Small intestine (tissue), 16 donors: ENCODE measurements at places on chromosomes 6 and 20.

- no peak overlapping the region for H3K4me3 ChIP-seq
- DNase-seq, result no peak
- no peak overlapping the region for H3K27ac ChIP-seq
- H3K4me1 ChIP-seq, result no peaks in the 10 kb centered on the region
Observed at GRCh38 chr20:24877652-24878051, 71.4 kb upstream of the CST7 start.

- H3K4me3 ChIP-seq, result no peak overlapping the region
- no peak for DNase-seq
- no peaks in the 10 kb centered on the region for H3K36me3 ChIP-seq
- no peak overlapping the region for H3K27ac ChIP-seq
- H3K4me1 ChIP-seq, result no peaks in the 10 kb centered on the region
- H3K27me3 ChIP-seq, result peaks cover 43% of the 10 kb centered on the region
Observed at GRCh38 chr20:64102647-64103354, 4.6 kb downstream of the NPBWR2 start.

GRCh38 chr6:118856301-118856700, 37.7 kb upstream of the ASF1A start:
- H3K27me3 ChIP-seq, result no peaks in the 10 kb centered on the region
- no peak for DNase-seq
- H3K4me1 ChIP-seq, result no peaks in the 10 kb centered on the region
- no peak overlapping the region for H3K27ac ChIP-seq
- H3K36me3 ChIP-seq, result peaks cover 8% of the 10 kb centered on the region
- H3K4me3 ChIP-seq, result no peak overlapping the region

GRCh38 chr20:17916433-17916891, 52.1 kb downstream of the SNX5 start:
- no peak overlapping the region for H3K4me3 ChIP-seq
- H3K27ac ChIP-seq, result no peak overlapping the region
- no peak for DNase-seq

GRCh38 chr20:32149566-32150170, 40.2 kb downstream of the TM9SF4 start:
- DNase-seq, result no peak
- H3K36me3 ChIP-seq, result peaks cover 83% of the 10 kb centered on the region
- H3K4me3 ChIP-seq, result no peak overlapping the region
- peaks cover 2% of the 10 kb centered on the region for H3K4me1 ChIP-seq
- no peak overlapping the region for H3K27ac ChIP-seq

- H3K4me3 ChIP-seq, result no peak overlapping the region
- no peaks in the 10 kb centered on the region for H3K4me1 ChIP-seq
- H3K27ac ChIP-seq, result no peak overlapping the region
Observed at GRCh38 chr20:5770231-5770986, 20.2 kb downstream of the SHLD1 start.

DNA sequence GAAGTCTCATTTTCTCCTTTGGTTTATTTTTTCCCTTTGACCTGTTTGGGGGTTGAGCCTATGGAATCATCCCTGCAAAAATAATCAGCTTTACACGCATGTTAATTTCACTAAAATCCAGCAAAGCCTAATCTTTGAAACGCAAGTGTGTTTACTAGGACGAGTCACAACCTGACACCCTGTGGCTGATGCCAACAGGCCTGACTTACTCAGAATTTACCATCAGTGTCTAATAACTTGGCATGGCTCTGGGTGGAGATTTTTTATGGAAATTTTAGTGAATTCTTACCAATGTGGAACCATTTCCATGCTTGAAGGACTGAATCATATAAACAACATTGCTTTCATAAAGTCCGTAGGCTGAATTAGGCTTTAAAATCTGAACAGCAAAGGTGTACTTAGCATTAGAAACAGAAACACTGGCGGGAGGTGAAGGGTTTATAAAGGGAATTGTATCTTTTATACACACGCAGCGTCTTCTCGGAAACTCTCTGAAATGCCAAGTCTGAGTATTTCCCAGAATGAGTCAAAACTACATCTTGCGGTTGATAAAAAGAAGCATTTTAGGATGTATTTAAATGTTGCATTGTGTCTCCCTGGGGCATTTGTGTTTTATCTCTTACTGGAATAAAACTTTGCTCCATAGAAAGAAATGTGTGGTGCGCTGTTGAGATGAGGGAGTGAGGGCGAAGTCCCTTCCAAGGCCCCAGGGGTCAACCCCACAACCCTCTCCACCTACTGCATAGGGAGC, 81.2 kb downstream of the DACT2 start:
- peaks cover 15% of the 10 kb centered on the region for H3K4me1 ChIP-seq
- H3K27ac ChIP-seq, result no peak overlapping the region
- H3K4me3 ChIP-seq, result no peak overlapping the region
- no peaks in the 10 kb centered on the region for H3K36me3 ChIP-seq
- DNase-seq, result no peak

DNA sequence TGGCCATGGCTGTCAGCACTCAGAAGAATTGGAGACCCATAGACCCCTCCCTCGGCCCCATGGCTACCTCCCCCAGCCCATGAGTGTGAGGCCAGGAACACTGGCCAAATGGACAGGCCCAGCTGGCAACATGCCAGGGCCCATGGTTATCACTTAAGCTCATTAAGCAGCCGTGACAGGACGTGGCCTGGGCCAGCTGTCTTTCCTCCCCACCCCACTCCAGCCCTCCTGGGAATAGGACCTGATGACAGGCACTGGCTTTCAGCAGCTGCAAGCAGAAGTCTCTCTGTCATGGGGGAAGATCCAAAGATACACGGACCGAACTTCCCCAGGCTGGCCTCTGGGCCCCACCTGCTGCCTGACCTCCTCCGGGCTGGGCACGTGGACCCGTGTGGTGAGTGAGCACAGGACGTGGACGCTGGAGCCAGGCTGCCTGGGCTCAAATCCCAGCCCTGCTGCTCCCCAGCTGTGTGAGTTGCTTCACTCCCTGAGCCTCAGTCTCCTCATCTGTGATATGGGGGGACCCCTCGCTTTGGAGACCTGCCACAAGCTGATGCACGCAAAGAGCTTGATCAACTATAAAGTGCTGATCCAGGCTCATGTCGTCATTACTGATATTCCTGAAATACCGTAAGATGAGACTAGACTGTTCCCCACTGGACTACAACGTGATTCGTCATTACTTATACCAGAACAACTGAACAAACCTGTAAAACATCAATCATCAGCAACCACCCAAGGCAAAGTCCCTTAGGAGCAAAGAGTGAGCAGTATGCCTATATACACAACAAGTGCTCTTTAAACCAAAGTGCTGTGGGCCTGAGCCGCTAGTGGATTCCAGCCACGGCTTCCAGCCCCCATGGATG, 22.0 kb upstream of the VSTM2L start:
- peak overlapping the region; percentile 72 for H3K27ac ChIP-seq
- peaks cover 31% of the 10 kb centered on the region for H3K4me1 ChIP-seq
- H3K27me3 ChIP-seq, result no peaks in the 10 kb centered on the region
- no peaks in the 10 kb centered on the region for H3K36me3 ChIP-seq
- H3K4me3 ChIP-seq, result no peak overlapping the region
- DNase-seq, result peak; percentile 51

GRCh38 chr6:9252799-9253198, 817.5 kb upstream of the SLC35B3 start:
- H3K4me1 ChIP-seq, result no peaks in the 10 kb centered on the region
- H3K4me3 ChIP-seq, result no peak overlapping the region
- no peak for DNase-seq
- H3K27ac ChIP-seq, result no peak overlapping the region

DNA sequence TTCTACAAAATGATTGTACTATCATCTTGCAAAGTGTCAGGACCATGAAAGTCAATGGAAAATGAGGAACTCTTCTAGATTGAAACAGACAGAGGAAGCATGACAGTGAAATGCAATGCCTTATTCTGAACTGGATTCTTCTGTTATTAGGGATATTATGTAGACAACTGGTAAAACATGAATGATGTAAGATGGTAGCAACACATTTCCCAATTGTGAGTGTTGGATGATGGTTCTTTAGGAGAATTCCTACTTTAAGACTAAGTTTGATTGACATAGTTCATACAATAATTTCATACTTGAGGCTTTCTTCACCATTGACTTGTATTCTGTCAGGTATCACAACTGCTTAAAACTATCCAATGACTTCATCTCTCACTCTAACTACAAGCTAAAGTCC, 4.5 kb downstream of the UBE3D start:
- H3K27ac ChIP-seq, result no peak overlapping the region
- H3K4me3 ChIP-seq, result no peak overlapping the region

- H3K4me3 ChIP-seq, result no peak overlapping the region
- no peaks in the 10 kb centered on the region for H3K4me1 ChIP-seq
- H3K27me3 ChIP-seq, result no peaks in the 10 kb centered on the region
- DNase-seq, result no peak
- no peaks in the 10 kb centered on the region for H3K36me3 ChIP-seq
Observed at GRCh38 chr6:115969930-115970273, 90.8 kb downstream of the FRK start.

DNA sequence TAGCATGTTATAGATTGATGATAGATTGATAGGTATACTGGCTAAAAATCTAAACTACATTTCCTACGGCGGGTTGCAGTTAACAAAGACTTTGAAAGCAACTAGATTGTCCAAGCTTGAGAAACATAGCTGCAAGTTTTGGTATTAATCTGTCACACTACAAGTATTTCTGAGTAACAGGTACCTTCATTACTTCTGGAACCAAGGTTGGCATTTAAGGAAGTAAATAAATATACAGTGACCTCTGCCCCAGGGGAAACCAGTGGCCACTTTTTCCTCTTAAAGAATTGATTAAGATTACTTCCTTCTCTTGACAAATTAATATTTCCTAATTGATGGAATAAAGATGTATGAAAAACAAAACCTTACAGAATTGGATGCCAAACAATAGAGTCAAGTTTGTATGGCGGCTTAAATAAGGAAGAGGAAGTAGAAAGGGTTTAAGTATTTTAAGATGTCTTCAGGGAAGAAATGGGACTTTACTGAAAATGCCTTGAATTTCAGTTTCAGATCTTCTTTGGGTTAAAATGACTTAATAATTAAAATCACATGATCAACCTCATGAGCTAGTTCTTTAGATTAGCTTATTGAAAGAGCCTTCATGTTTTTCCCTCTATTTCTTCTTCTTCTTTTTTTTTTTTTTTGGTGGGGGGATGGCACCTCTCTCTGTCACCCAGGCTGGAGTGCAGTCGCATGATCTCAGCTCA, 132.8 kb downstream of the DOK5 start:
- DNase-seq, result no peak
- H3K27me3 ChIP-seq, result no peaks in the 10 kb centered on the region
- H3K27ac ChIP-seq, result no peak overlapping the region
- no peaks in the 10 kb centered on the region for H3K4me1 ChIP-seq
- H3K4me3 ChIP-seq, result no peak overlapping the region
